HCT116 (cell line): ENCODE measurements at places on chromosomes 5 and 9.

DNA sequence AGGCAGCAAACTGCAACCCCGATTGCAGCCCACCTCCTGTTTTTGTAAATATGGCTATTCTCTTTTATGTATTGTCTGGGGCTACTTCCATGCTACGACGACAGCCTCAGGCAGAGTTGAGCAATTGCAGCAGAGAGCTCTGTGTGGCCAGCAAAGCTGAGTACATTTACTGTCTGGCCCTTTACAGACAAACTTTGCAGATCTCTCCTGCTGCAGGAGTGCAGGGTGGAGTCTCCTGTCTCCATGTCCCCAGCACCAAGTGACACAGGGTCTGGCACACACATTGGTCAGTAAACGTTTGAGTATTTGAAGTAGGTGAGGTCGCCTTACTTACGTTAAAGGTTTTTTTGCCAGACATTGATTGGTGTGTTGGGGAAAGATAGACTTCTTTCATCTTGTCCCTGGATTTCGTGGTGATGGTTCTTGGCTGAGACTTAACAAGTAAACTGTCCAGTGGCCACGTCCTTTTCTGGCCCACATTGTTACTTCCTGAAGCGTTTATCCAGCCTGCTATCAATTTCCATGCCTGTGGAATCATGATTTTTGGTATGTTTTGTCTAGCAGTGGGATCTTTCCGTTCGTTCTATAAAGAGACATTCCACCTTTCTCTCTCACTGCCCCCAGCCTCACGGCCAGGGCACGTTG is 27.2 kb downstream of the PRRC2B start:
- H3K27me3 ChIP-seq, result no peaks in the 10 kb centered on the region
- DNase-seq, result no peak
- peaks cover 31% of the 10 kb centered on the region for H3K4me1 ChIP-seq
- H3K36me3 ChIP-seq, result peaks cover 16% of the 10 kb centered on the region; the same call in 1 of the 2 replicates
- no peak overlapping the region for H3K4me3 ChIP-seq

DNA sequence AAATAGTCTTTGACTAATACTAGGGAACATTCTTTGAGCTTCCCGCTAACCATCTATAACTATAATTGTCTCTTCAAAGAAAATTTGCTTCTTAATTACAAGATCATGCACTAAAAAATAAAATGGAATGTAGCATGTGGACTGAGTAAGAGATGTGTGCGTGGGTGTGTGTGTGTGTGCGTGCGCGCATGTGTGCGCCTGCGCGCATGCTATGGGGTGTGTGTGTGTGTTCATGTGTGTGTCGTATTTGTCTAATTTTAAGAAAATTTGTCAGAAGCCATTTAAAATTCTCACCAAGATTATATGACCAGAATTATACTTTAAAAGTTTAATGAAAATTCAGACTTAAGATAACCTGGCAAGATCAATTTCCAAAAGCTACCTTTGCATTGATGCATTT is 593.0 kb downstream of the ACTL7B start:
- H3K27me3 ChIP-seq, result no peaks in the 10 kb centered on the region
- H3K27ac ChIP-seq, result no peak overlapping the region
- no peak overlapping the region for H3K4me3 ChIP-seq
- no peaks in the 10 kb centered on the region for H3K36me3 ChIP-seq
- no peak for DNase-seq

DNA sequence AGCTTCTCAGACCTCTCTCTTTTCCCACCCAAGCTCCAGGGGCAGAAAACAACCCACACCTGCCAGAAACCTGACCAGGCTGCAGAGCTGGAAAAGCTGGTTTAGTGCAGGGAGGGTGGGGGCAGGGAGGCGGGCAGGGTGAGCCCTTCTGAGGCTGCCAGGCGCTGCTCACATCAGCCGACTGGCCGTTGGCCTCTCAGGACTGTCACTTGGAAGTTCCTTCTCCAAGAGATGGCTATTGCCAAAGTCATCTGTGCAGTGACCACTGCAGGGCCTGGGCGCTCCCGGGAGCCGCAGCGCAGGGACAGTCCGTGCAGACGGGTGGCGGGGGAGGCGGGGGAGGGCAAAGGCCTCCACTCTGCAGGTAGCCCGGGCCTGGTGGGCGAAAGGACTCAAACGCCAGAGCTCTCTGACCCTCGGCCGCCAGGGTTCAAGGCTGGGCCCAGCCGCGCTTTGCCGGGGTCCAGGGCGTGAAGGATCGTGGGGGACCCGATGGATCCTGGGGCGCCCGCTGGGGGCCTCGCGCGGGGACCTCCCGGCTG is 205.0 kb upstream of the IER5L start:
- no peaks in the 10 kb centered on the region for H3K27me3 ChIP-seq
- DNase-seq, result peak; percentile 39
- H3K36me3 ChIP-seq, result no peaks in the 10 kb centered on the region
- H3K4me3 ChIP-seq, result peak overlapping the region; percentile 54
- peaks cover 58% of the 10 kb centered on the region for H3K4me1 ChIP-seq

DNA sequence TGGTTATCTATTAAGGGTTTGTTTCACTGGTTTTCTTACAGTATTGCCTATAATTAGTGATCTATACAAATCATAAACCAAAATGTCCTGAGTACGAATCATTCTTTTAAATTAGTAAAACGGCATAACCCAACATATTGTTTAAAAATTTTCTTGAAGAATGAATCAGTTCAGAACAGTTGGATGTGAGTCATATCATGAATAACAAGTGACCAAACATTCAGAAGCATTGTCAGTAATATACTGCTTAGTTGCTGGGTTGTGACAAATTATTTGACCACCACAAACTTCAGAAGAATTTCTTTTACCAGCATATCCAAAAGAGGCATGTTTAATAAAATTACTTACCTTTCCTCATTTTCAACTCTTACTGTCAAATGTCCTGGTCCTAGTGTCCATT is 111.2 kb downstream of the UNC13B start:
- H3K4me3 ChIP-seq, result no peak overlapping the region
- no peak for DNase-seq
- no peaks in the 10 kb centered on the region for H3K27me3 ChIP-seq
- H3K36me3 ChIP-seq, result no peaks in the 10 kb centered on the region

DNA sequence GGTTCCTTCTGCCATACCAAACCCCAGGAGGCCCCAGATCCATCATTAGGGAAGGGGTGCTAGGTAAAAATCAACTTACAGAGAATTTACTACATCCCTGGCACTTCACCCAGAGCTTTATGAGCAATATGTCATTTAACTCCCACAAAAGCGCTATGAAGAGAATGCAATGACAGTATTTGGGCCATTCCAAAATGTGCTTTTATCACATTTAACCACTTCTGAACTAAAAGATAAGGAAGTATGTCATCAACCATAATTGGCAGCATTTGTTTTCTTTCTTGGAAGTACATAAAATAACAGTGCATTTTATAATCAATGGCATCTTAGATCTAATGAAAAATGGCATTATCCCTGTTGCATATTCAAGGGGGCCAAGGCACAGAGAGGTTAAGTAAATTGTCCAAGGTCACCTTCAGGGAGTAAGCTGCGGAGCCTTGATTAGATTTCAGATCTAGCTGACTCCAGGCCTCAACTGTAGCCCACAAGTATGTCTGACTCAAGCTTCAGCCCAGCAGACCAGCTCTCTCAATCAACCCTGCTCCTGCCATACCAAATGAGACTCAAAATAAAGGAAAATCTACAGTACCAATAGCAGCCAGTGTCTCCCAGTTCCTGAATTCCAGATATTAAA is 16.5 kb downstream of the SH3TC2 start:
- H3K4me1 ChIP-seq, result no peaks in the 10 kb centered on the region
- no peak for DNase-seq
- H3K27ac ChIP-seq, result no peak overlapping the region
- H3K27me3 ChIP-seq, result no peaks in the 10 kb centered on the region
- no peaks in the 10 kb centered on the region for H3K36me3 ChIP-seq
- H3K4me3 ChIP-seq, result no peak overlapping the region

DNA sequence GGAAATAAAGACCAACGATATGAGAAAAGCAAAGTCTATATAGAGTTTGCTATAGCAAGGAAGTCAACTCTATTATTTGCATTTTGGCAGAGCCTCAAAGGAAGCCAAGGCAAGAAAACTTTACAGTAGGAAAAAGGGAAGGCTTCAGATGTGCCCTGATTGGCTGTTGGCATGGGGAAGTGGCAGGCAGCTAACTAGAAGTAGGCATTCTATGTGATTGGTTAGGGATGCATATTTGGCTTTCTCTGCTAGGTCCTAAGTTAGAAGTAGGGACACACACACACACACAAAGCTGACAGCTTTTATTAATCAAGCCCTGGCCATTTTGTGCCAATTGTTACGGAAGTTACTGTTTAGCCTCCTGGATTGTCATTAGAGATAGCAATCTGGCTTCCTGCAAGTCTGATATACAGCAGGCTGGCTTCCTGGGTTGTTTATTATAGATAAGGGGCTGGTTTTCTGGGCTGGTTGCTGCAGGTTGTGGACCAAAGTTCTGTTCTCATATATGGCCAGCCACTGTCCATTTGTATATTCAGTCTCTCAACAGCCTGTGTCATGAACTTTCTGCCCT is 308.1 kb upstream of the GRAMD2B start:
- H3K27me3 ChIP-seq, result no peaks in the 10 kb centered on the region
- no peak overlapping the region for H3K4me3 ChIP-seq
- DNase-seq, result no peak

DNA sequence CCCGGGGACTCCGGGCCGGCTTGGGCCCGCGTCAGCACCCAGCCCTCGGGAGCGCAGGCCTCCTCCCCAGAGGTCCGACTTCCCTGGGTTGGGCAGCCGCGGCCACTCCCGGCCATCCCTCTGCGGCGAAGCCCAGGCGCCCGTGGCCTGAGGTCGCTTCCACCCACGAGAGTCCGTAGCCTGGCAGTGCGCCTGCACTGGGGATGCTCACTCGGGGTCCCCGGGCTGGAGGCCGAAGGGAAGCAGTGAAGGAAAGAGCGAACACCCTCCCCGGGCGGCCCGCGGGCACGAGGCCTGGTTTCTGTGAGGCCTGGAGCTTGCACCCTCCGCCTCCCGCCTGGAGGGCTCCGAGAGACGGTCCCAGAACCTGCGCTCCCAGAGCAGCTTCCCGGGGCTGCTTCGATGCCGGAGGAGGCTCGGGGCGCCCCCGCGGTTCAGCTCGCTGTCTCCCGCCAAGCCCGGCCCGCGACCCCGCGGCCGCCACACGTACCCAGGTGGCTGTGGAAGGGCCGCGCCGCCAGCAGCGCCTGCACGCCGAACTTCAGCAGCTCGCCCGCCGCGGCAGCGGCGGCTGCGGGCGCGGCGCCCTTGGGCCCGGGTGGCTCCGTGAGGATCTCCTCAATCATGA is 607 bp downstream of the BARX1 start:
- no peaks in the 10 kb centered on the region for H3K36me3 ChIP-seq
- H3K4me1 ChIP-seq, result no peaks in the 10 kb centered on the region; the same call in 1 of the 2 replicates
- H3K27me3 ChIP-seq, result no peaks in the 10 kb centered on the region
- H3K4me3 ChIP-seq, result no peak overlapping the region
- no peak overlapping the region for H3K27ac ChIP-seq

DNA sequence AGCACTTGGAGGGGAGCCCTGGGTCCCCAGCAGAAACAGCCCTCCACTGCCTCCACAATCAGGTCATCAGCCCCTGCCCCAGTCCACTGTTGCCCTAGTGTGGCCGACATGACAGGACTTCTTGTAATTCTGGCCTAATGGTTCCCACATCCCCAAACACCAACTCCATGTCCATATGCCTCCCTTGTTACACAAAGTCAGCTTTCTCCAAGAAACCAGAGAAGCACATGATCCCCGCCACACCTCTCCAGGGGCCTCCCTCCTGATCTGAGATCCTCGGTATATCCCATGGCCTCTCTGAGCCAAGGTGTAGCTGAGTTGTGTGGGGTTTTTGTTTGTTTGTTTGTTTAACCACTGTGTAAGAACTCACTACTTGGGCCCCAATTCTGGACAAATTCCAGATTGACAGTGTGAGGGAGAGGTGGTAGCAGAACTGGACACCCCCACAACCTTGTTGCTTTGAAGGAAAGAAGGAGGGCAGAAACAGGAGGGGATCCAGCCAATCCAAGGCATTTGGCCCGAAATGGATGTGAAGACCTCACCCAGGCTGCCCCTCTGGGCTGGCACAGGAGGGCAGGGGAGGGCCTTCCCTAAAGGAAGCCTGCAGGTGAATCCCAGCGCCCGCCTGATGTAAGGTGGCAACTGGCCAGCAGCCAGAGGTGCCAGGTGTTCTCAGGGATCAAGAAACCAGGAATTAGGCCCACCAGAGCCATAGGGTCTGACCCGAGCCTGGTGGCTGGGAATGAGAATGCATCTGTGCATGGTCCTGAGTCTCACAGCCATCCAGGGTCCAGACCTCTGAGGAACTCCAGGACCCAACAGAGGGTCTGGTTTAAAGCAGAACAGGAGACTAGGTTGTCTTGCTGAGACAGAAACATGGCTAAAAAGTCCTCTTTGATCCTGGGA is 13.4 kb downstream of the IRF1 start:
- no peak overlapping the region for H3K4me3 ChIP-seq
- DNase-seq, result no peak
- no peaks in the 10 kb centered on the region for H3K36me3 ChIP-seq
- no peaks in the 10 kb centered on the region for H3K27me3 ChIP-seq

DNA sequence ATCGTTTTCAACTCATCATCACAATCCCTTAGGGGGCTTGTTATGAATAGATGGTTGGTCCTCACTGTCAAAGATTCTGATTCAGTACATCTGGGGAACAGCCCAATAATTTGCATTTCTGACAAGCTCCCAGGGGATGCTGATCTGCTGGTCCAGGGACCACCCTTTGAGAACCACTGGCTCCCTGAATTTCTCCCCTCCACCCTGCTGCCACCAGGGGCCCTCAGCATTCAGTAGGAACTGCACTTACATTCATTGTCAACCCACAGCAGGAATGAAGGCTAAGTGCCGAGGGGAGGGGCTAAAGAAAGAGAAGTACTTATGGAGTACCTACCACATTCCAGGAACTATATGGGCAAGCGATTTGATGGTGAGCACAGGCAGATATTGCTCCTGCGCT is 85.9 kb downstream of the BOD1 start:
- H3K4me1 ChIP-seq, result no peaks in the 10 kb centered on the region
- no peaks in the 10 kb centered on the region for H3K36me3 ChIP-seq
- DNase-seq, result peak; percentile 18
- no peak overlapping the region for H3K27ac ChIP-seq

- no peak overlapping the region for H3K4me3 ChIP-seq
- DNase-seq, result no peak
- H3K27me3 ChIP-seq, result no peaks in the 10 kb centered on the region
- H3K4me1 ChIP-seq, result no peaks in the 10 kb centered on the region
Observed at GRCh38 chr5:75668977-75669689, 48.1 kb downstream of the POC5 start.
